ENCODE measurements at places on chromosomes 11 and 22. TPM values are rescaled to one million over a fixed set of nuclear protein-coding genes. Genes with fewer than 3 reads are reported as not detected.

GCAT gene
- 35.9 TPM for polyA plus RNA-seq

GRCh38 chr22:18973264-18974031 is 37.4 kb upstream of the PRODH start:
- H3K27ac ChIP-seq: no peak overlapping the region
- no peaks in the 10 kb centered on the region for H3K36me3 ChIP-seq
- no peaks in the 10 kb centered on the region for H3K27me3 ChIP-seq
- H3K4me3 ChIP-seq: no peak overlapping the region
- no peak for DNase-seq
- H3K4me1 ChIP-seq: no peaks in the 10 kb centered on the region

DNA sequence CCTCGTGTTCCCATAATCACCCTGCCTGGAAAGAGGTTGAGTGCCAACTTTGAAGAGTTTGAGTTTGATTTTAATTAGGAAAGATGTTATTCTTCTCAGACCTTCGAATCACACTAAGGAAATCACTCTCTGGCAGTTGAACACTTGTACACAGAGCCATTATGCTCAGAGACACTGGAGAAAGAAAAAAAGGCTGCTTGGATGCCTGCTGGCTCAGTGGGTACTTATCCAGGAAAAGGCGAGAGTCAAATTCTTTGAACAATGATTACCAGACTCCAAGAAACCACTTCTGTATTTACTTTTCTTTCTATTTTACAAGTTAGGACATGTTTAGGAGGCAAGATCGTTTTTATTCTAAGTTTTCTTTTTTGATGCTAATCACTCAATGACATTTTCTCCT is 438.5 kb upstream of the FAT3 start:
- H3K36me3 ChIP-seq: no peaks in the 10 kb centered on the region
- no peak overlapping the region for H3K4me3 ChIP-seq
- H3K4me1 ChIP-seq: no peaks in the 10 kb centered on the region
- no peaks in the 10 kb centered on the region for H3K27me3 ChIP-seq
- DNase-seq: no peak

- no peaks in the 10 kb centered on the region for H3K27me3 ChIP-seq
- H3K4me1 ChIP-seq: peaks cover 13% of the 10 kb centered on the region
- no peaks in the 10 kb centered on the region for H3K36me3 ChIP-seq
- H3K4me3 ChIP-seq: no peak overlapping the region
These were observed 159.1 kb downstream of the WNT11 start for GRCh38 chr11:76047231-76047630.

- no peak overlapping the region for H3K27ac ChIP-seq
- no peak overlapping the region for H3K4me3 ChIP-seq
- DNase-seq: no peak
- no peaks in the 10 kb centered on the region for H3K27me3 ChIP-seq
- H3K36me3 ChIP-seq: no peaks in the 10 kb centered on the region
These were observed 21.9 kb upstream of the OAF start for GRCh38 chr11:120188811-120189455.
